ENCODE measurements at places on chromosomes 5 and 9.

- DNase-seq: no peak
These were observed 79.8 kb downstream of the MROH2B start for GRCh38 chr5:40991168-40991980.

DNA sequence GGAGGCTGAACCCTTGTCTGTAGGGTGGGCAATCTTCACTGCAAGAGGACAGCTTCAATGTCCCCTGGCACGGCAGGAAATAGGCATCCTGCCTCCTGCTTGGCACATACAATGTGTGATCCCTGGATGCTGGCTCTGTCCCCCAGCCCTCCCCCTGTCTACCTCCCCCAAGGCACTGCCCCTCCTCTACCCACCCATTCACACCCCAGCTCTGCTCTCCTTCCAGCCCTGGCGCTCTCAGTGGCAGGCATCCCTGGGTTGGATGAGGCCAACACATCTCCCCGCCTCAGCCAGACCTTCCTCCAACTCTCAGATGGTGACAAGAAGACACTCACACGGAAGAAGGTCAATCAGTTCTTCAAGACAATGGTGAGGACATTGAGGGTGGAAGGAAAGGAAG lies 24.1 kb upstream of the FOXI1 start:
- no peak for DNase-seq

GRCh38 chr5:81269751-81270393 lies 31.5 kb upstream of the ZCCHC9 start:
- no peak for DNase-seq

- no peak for DNase-seq
These were observed 7.2 kb upstream of the MCC start for GRCh38 chr5:113495422-113495841.

GRCh38 chr9:14887149-14887548 lies 23.1 kb downstream of the FREM1 start:
- no peak for DNase-seq

- DNase-seq: no peak
These were observed 42.5 kb upstream of the GOLM1 start for GRCh38 chr9:86141843-86142242.

- DNase-seq: no peak
These were observed 60.3 kb upstream of the NEK6 start for GRCh38 chr9:124197177-124198095.

DNA sequence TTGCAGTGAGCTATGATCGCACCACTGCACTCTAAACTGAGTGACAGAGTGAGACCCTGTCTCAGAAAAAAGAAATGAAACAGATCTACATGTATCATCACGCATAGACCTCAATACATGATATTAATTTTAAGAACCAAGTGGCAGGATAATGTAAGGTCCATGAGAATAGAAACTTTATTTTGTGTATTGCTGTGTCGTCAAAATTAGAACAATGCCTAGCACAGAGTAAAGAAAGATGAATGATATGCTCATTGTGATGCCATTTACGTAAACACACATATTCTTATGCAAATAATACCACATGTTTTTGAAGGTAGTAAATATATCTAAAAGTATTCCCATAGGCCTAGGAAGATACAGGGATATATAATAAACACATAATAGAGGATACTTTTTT lies 3.6 kb upstream of the UIMC1 start:
- no peak for DNase-seq

DNA sequence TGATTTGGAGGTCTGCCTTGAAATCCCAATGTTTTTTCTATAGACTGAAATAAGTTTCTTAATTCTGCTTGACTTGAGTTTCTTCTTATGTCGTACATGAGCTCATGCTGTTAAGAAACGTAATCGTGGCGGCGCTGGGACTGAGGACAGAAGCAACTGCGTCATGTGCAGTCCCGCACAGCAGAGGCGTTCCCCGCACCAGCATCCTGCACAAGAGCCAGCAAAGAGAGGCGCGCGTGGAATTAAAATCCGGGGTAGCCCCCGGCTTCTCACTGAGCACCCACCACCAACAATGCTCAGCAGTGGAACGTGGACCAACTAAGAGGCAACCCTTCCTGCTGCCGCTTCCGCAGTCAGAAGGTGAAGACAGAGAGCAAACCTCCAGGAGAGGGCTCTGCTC lies 496.2 kb upstream of the ADAMTS16 start:
- DNase-seq: no peak

- DNase-seq: peak; percentile 24
These were observed 467 bp downstream of the CNOT6 start for GRCh38 chr5:180494510-180495181.

DNA sequence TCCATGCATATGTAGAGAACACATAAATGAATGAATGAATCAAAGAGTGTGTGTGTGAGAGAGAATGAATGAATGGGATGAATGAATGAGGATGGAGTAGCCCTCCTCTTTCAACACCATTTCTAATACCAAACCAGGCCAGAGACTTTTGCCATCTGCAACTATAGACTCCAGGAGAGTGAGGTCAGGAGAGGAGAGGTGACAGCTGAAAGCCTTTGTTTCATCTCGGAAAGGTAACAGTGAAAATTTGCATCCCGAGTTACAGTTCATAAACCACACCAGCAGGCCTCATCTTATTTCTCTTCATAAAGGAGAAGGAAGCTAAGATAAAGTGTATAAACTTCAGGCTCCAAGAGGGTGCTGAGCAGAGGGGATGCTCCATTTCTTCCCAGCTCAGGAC lies 255.3 kb upstream of the KLF4 start:
- DNase-seq: no peak

- no peak for DNase-seq
These were observed 8.2 kb upstream of the DOCK2 start for GRCh38 chr5:169628892-169629291.

GRCh38 chr5:154694159-154694558 lies 61.0 kb upstream of the LARP1 start:
- DNase-seq: no peak
